Activated CD4-positive, CD25-positive, alpha-beta regulatory T cell (primary cell): ENCODE measurements at places on chromosomes 6 and 20.

GRCh38 chr20:23139524-23139923, 53.4 kb upstream of the CD93 start:
- no peak for DNase-seq

DNA sequence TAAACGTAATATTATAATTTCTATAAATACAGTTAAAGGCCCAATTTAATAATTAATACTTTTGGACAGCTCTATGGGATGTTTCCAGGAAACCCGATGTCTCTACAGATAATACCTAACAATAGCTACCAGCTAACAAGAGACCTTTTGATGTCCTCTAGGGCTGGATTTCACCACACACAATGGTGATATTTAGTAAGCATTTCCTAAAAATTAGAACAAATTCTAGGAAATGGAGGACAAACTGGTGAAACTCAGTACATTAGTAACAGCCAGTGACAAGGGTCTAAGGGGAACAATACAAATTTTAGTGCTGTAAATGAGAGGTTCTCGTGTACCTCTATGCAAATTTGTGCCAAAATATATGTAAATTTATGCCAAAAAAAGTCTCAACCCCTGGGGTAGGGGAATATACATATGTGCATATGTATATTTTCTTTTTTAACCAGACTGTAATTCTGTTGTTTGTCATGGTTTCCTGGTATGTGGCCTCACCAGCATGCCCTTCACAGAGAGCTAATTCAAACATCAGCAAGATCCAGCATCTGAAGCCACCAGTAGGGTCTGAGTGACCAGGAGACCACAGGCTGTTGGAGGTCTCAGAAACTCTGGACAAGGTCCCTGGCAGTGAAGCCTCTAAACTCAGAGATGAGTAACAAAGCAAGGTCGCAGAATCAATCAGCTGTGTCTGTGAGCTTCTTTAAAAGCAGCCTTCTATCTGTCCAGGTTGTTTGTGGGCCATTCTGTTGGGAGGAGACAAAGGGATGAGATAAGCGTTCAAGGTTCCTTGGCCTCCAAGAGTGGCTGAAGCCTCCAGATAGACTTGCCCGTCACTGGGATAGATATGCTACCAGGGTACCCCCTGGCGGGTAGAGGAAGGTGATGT, 235.1 kb upstream of the RREB1 start:
- DNase-seq: no peak

DNA sequence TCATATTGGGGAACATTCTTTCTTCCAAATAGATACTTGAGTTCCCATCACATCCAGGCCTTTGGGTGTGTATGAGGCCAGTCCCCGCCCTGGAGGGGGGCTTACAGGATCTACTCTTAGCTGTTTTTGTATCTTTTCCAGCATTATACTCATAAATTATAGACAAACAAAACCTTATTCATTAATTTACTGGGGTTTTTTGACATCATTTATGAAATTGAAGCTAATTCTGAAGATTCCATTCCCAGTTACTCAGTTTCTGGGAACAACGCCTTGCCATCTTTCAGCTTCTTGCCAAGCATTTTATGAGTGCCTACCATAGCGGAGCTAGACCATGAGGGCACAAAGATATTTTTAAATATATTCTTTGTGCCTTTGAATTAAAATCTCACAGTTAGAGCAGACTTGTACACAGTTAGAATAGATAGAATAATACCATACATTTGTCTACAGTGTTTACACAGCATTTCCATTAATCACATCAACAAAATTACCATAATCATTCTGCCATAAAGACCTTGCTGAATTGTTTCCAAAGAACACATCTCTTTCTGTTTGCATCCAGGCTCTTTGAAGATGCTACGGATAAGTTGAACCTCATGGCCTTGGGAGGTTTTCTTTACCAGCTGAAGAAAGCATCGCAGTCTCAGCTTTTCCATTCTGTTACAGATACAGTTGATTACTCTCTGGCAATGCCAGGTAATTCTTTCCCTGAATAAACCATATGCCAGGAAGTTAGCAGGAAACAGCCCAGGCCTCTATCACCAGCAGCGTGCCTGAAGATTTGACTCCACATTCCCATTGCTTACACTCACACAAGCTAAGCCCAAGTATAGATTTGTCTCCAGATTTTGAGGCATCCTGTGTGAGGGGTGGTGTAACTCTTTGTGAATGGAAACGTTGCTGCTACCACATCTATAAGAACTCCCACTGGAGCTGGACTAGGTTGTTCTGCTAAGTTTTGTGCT, 75.4 kb upstream of the PBOV1 start:
- DNase-seq: no peak

- no peak for DNase-seq
Observed at GRCh38 chr6:49979584-49979983, 10.2 kb upstream of the DEFB113 start.

- no peak for DNase-seq
Observed at GRCh38 chr6:10740061-10740460, 7.5 kb upstream of the TMEM14B start.

- no peak for DNase-seq
Observed at GRCh38 chr6:35489995-35490791, 6.7 kb downstream of the TEAD3 start.

GRCh38 chr20:15278041-15278440, 940.6 kb upstream of the FLRT3 start:
- no peak for DNase-seq

GRCh38 chr20:62236200-62236599, 2.1 kb upstream of the OSBPL2 start:
- no peak for DNase-seq

- no peak for DNase-seq
Observed at GRCh38 chr20:1033751-1034414, 31.8 kb upstream of the RSPO4 start.

DNA sequence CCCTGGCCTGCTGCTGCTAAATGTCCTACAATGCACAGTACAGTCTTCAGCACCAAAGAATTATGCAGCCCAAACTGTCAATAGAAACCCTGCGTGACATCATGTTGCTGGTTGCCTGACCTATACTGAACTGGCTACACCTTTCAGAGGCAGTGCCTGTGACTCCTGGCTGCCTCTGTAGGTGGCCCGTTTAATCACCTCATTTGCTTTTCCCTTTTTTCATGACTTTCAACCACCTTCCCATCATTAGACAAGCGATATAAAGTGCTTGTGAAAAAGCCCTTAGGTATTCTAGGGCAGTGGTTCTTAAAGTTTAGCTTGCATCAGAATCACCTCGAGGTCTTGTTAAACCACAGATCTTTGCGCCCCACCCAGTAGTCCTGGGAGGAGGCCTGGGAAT, 33.0 kb upstream of the RIPOR2 start:
- DNase-seq: no peak

DNA sequence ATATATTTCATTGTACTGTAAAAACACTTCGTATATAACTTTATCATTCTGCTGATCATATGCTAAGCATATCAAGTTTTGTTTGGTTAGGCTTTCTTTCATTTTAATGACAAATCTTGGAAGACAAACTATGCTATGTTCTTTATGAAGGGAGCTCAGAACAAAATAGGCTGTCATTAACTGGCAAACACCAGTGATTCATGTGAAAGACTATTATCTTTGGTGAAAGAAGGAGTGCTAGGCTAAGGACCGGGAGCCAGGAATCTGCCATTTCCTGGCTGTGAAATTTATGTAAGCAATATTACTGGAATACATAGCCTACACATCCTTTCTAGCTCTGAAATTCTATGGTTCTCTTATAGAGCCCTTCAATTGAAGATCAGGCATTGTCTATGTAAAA, 136.2 kb upstream of the CCN2 start:
- no peak for DNase-seq

DNA sequence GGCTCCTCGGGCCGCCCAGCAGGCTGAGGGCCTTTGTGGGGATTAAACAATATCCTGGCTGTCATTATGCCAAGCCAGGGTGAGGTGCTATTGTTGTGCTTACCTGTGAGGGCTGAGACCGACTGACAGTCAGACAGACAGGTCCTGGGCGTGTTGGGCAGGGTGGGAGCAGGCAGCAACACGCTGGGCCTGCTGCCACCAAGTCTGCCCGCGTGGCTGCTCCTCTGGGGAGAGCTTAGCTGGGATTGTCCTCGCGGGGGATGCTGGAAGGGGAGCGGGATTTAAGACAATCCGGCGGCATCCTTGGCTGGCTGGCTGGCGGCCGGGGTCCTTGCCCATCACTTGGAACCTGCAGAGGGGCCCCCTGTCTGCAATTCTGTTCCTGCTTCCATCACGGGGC, 20.0 kb downstream of the ITPR3 start:
- DNase-seq: no peak

GRCh38 chr6:156776470-156776839, 723 bp upstream of the ARID1B start:
- no peak for DNase-seq

GRCh38 chr6:161459008-161459615, 185.3 kb upstream of the AGPAT4 start:
- no peak for DNase-seq

DNA sequence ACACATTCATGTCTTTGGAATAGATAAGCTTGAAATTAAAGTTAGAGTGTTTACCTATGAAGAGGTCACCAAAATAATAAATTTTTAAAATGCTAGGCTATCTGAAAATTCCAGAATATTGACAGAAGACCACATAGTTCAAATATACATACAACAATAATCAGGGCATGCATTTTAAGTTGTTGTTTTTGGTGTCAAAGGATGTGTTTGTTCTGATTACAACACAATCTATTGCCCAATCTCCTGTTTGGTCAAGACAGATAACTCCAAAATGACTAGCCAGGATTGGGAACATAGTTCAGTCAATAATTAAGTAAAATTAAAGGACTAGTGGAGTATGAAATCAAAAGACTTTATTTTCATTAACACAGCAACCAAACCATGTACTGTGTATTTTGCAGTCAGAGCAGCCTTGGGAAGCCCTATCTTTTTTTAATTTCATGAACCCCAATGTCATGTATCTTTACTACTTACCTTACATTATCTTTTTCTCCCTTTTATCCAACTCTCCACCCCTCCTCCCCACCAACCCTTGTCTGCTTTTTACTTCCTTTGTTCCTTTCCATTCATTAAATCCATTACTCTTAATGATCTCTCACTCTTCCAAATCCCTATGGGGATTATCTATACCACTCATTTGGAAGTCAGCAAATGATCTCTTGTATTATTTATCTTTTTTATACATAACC, 111.2 kb downstream of the CDK19 start:
- no peak for DNase-seq

- no peak for DNase-seq
Observed at GRCh38 chr20:13996265-13996664, 949 bp downstream of the MACROD2 start.

DNA sequence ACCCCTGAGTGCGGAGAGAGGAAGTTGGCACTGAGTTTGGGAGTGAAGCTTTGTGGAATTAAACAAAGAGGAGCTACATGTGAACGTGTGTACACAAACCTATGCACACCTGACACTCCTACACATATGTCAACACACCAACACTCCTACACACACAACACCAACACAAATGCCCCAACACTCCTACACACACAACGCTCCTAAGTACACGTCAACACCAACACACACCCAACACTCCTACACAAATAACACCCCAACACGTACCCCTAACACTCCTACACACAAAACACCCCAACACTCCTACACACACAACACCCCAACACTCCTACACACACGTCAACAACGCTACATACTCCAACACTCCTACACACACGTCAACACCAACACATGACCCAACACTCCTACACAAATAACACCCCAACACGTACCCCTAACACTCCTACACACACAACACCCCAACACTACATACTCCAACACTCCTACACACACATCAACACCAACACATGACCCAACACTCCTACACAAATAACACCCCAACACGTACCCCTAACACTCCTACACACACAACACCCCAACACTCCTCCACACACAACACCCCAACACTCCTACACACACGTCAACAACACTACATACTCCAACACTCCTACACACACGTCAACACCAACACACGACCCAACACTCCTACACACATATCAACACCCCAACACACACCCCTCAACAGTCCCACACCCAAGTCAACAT, 40.1 kb upstream of the ZBP1 start:
- no peak for DNase-seq

GRCh38 chr6:43772681-43773049, 2.7 kb downstream of the VEGFA start:
- DNase-seq: no peak

DNA sequence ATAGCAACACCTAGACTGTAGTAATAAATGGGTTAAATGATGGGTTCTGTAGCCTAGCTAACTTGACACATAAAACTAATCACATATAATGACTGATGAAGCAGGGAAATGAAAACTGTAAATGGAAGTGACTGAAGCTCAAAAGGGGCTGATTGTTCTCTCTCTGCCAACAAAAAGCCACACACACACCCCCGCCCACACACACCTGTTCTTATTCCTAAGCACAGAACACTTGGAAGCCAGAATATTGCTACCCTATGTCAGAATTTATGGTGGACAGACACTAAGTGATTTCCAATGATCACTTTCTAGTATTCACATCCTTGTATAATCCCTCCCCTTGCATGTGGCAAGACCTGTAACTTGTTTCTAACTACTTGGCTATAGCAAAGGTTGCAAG, 603.5 kb downstream of the UTRN start:
- no peak for DNase-seq

- DNase-seq: no peak
Observed at GRCh38 chr20:49539481-49540231, 28.3 kb downstream of the PTGIS start.

GRCh38 chr6:154247119-154247861, 109.3 kb downstream of the IPCEF1 start:
- no peak for DNase-seq
